ENCODE measurements at places on chromosomes 13 and 19.

GRCh38 chr19:18735752-18736151, 52.3 kb downstream of the CRTC1 start:
- no peak for DNase-seq

DNA sequence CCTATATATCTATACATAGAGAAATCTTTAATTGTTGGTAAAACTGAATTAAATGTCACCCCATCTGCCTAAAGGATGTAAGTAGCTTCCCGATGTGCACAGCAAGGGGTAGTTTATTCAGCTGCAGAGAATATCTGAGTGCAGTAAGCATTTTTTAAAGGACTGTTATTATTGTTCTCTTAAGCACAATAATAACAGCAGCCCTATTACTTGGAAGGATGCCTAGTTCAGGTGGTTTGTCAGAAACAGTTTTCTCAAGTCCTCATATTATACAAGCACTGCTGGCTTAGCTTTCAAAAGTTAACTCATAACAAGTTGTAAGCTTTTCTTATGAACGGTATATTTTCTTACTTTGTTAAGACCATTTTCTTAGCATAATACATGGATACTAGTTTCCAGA, 142.6 kb downstream of the CRYL1 start:
- DNase-seq: no peak

DNA sequence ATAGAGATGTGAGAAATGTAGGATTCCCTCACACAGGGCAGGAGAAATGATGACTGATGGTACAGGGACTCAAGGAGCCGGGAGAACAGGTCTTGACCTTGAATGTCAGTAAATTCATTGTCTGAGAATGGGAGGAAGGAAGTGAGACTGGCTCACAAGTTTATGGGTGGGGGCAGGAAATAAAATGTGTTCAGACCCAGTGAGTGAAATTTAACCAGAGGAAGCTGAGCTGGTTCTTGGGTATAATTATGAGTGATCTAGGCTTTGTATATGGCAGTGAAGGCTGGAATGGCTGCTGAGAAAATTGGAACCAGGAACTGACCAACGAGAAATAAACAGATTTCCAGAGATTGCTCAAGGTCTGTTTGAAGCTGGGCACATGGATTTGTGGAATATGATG, 6.3 kb upstream of the IGSF23 start:
- DNase-seq: peak; percentile 54

DNA sequence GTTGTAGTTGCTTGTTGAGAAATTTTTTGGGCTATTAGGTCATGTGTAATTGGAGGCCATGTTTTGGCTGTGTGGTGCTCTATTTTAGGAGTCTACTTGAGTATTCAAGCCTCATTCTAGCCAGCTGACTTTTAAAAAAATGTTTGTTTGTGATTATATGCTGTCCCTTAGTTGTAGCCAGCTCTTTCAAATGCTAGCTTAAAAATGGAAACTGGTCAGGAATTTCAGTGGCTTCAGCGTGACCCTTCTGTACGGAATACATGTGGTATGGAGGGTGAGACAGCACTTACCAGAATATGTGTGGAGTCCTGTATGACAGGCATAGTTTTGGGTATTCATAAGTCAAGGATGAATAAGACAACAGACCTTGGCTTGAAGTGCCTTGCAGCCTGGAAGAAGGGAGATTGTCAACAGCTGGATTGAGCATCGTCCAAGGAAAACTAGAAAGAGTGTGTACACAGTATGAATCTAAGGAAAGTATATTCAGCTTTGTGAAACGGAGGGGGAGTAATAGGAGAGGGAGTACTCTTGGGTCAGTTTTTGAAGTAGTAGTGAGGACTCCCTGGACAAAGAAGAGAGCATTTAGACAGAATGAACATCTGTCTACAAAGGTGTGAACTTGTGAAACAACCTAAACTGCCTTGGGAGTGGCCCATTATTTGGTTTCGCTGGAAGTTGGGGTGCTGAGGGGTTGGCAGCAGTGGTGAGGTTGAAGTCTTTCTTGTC, 20.0 kb upstream of the WTIP start:
- DNase-seq: no peak

All from inflammatory macrophage (primary cell).